Activated CD8-positive, alpha-beta T cell treated with anti-CD3 and anti-CD28 coated beads, Interleukin-2, amount 10 ng/mL, durations not matched to agents 7 days and 5 days (primary cell): ENCODE measurements at places on chromosomes 7 and 10.
A peak's percentile ranks its signal among the peaks of the same experiment; 100 is the strongest.

GRCh38 chr7:41097501-41097900 is 605.4 kb downstream of the INHBA start:
- no peaks in the 10 kb centered on the region for H3K27me3 ChIP-seq
- DNase-seq: no peak
- H3K27ac ChIP-seq: no peak overlapping the region
- H3K4me3 ChIP-seq: no peak overlapping the region
- H3K36me3 ChIP-seq: no peaks in the 10 kb centered on the region

DNA sequence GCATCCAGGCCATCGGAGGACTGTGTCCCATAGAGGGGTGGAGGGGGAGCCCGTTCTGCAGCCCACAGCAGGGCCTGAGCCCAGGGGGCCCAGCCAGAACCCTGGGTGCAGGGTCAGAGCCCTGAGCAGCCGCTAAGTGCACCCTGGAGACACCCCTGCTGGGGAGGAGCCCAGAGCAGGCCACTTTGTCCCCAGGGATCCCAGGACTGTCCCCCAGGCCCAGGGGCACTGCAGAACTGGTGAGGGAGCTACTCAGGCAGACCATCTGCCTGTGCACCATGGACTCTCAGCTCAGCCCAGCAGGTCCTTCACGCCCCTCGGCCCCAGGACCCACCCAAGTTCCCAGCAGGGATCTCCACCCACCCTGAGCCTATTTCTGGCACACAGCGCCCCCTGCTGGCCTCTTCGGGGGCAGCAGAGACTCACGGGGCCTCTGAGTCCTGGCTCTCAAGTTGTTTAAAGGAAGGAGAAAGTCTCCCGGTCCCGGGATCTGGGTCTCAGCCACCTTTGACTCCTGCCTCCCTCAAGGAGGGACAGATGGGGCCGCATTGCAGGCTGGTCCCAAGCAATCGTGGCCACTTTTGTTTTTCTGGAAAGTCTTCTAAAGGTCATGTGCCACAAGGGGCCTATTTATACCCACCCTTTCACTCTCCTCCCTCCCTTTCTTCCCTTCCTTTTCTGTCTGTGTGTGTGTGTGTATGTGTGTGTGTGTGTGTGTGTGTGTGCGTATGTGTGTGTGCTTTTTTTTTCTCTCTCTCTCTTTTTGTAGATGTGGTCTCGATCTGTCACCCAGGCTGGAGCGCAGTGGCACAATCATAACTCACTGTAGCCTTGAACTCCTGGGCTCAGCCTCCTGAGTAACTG is 90.3 kb downstream of the MYL10 start:
- no peaks in the 10 kb centered on the region for H3K36me3 ChIP-seq
- no peaks in the 10 kb centered on the region for H3K4me1 ChIP-seq
- no peak overlapping the region for H3K4me3 ChIP-seq
- peak; percentile 69 for DNase-seq

DNA sequence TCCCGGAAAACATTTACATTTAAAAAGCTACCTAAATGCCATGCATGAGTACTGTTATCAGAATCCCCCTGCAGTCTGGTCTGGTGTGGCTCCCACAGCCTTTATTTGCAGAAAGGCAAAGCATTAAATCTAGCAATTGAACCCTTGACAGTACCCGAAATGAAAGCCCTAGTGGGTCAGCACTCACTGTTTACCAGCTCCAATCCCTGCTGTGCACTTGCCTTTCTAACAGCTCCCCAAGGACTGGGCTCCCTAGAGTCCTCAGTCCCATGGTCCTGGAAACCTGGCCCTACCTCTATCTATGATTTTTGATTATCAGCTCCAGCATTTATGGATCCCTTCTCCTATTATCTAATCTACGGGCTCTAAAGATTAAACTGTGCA is 1.9 kb upstream of the MACC1 start:
- peaks cover 5% of the 10 kb centered on the region for H3K4me1 ChIP-seq
- no peaks in the 10 kb centered on the region for H3K36me3 ChIP-seq
- H3K27ac ChIP-seq: no peak overlapping the region
- no peak overlapping the region for H3K4me3 ChIP-seq

DNA sequence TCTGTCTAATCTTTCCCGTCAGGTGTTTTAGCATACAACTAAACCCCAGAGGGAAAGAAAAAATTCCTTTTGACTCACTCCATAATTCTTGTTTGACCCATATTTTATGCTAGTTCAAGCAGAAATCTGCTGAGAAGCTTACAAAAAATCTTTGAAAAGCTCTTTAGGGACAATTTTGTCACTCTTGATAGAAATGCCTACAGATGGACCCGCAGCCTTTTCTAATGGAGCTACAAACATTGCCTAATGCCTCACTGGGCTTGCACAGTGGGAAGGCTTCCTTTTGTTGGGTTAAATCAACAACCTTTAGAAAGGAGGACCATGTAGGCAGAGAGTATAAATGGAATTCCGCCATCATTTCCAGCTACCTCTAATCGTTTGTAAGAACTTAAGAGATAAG is 344.5 kb downstream of the PCLO start:
- H3K27me3 ChIP-seq: no peaks in the 10 kb centered on the region
- H3K27ac ChIP-seq: no peak overlapping the region
- no peak for DNase-seq
- H3K4me3 ChIP-seq: no peak overlapping the region
- H3K4me1 ChIP-seq: no peaks in the 10 kb centered on the region

- H3K36me3 ChIP-seq: no peaks in the 10 kb centered on the region
- H3K27ac ChIP-seq: no peak overlapping the region
- H3K27me3 ChIP-seq: no peaks in the 10 kb centered on the region
- no peaks in the 10 kb centered on the region for H3K4me1 ChIP-seq
- H3K4me3 ChIP-seq: no peak overlapping the region
- DNase-seq: no peak
Observed at GRCh38 chr10:12796401-12797160, 204.9 kb downstream of the CCDC3 start.

- H3K4me3 ChIP-seq: no peak overlapping the region
- H3K27me3 ChIP-seq: peaks cover 6% of the 10 kb centered on the region
- H3K36me3 ChIP-seq: no peaks in the 10 kb centered on the region
- H3K27ac ChIP-seq: no peak overlapping the region
- H3K4me1 ChIP-seq: peaks cover 2% of the 10 kb centered on the region
Observed at GRCh38 chr10:28632584-28632945, 44.8 kb upstream of the BAMBI start.

GRCh38 chr10:27820637-27821036 is 75.0 kb upstream of the MKX start:
- H3K36me3 ChIP-seq: no peaks in the 10 kb centered on the region
- H3K4me1 ChIP-seq: no peaks in the 10 kb centered on the region
- H3K27ac ChIP-seq: no peak overlapping the region
- peaks cover 4% of the 10 kb centered on the region for H3K27me3 ChIP-seq

- H3K27me3 ChIP-seq: peaks cover 3% of the 10 kb centered on the region
- no peaks in the 10 kb centered on the region for H3K36me3 ChIP-seq
- no peak for DNase-seq
- no peak overlapping the region for H3K4me3 ChIP-seq
Observed at GRCh38 chr7:91771921-91772815, 108.3 kb downstream of the MTERF1 start.

- H3K27me3 ChIP-seq: no peaks in the 10 kb centered on the region
- no peak for DNase-seq
- no peak overlapping the region for H3K27ac ChIP-seq
- H3K4me3 ChIP-seq: no peak overlapping the region
Observed at GRCh38 chr10:101618871-101619270, 30.8 kb downstream of the DPCD start.

- H3K27me3 ChIP-seq: no peaks in the 10 kb centered on the region
- peaks cover 32% of the 10 kb centered on the region for H3K36me3 ChIP-seq
- no peak overlapping the region for H3K4me3 ChIP-seq
- peaks cover 67% of the 10 kb centered on the region for H3K4me1 ChIP-seq
Observed at GRCh38 chr10:69329721-69330178, 51.5 kb downstream of the HK1 start.

- no peak overlapping the region for H3K27ac ChIP-seq
- no peak for DNase-seq
- H3K4me1 ChIP-seq: no peaks in the 10 kb centered on the region
- H3K27me3 ChIP-seq: no peaks in the 10 kb centered on the region
Observed at GRCh38 chr7:149809215-149809614, 29.0 kb upstream of the ZNF862 start.

DNA sequence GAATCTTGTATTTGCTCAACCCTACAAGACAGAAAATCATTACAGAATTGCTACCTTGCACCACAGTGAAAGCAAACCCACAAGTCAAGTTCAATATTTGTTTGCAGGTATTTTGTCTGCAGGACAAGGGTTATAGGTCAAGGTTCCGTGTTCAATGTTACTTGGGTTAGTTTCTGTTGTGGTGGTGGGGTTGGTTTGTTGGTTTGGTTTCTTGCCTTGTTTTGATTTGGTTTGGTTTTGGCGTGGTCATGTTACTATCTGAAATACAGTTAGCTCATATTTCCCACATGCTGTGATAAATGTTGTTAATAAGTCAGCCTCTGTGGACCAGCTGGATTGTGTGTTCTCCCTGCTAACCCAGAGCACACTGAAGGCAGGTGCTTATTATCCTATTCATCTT is 75.6 kb upstream of the INSIG1 start:
- peaks cover 9% of the 10 kb centered on the region for H3K27me3 ChIP-seq
- peaks cover 5% of the 10 kb centered on the region for H3K4me1 ChIP-seq
- H3K36me3 ChIP-seq: no peaks in the 10 kb centered on the region

- H3K36me3 ChIP-seq: no peaks in the 10 kb centered on the region
- H3K27me3 ChIP-seq: peaks cover 43% of the 10 kb centered on the region
- H3K27ac ChIP-seq: no peak overlapping the region
- no peak overlapping the region for H3K4me3 ChIP-seq
- DNase-seq: no peak
Observed at GRCh38 chr7:124033095-124033806, 384 bp upstream of the TMEM229A start.

DNA sequence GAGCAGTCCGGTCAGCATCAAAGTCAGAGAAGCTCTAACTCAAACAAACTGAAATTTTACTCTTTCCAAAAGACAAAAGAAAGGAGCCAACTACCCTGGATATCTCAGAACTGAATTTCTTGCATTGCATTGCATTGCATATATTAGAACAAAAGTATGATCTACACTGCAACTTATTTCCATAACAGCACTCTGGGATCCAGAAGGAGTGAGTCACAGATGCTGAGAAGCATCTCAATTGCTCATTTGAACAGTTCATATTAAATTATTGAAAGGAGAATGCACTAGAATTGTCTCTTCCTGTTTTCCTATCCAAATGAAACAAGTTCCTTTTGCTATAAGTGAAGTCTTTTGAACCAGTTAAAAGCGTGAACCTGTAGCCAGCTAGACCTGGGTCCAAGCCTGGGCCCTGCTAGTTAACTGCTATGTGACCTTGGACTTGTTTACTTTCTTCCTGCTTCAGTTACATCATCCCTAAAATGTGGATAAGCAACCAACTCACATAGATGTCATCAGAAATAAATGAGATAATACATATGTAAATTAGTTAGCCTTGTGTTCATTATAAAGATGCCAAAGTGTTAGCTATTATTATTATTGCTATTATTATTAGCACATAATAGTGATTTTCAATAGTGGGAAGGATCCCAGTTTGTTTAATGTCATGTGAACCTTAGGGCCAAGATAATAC is 184.1 kb downstream of the CREB5 start:
- H3K27ac ChIP-seq: no peak overlapping the region
- no peak overlapping the region for H3K4me3 ChIP-seq
- peaks cover 10% of the 10 kb centered on the region for H3K27me3 ChIP-seq
- peaks cover 2% of the 10 kb centered on the region for H3K36me3 ChIP-seq
- H3K4me1 ChIP-seq: peaks cover 30% of the 10 kb centered on the region
- no peak for DNase-seq

GRCh38 chr7:27145165-27145913 is 1.9 kb upstream of the HOXA5 start:
- peaks cover 8% of the 10 kb centered on the region for H3K4me1 ChIP-seq
- no peak for DNase-seq
- H3K27me3 ChIP-seq: peaks cover 46% of the 10 kb centered on the region
- no peaks in the 10 kb centered on the region for H3K36me3 ChIP-seq

DNA sequence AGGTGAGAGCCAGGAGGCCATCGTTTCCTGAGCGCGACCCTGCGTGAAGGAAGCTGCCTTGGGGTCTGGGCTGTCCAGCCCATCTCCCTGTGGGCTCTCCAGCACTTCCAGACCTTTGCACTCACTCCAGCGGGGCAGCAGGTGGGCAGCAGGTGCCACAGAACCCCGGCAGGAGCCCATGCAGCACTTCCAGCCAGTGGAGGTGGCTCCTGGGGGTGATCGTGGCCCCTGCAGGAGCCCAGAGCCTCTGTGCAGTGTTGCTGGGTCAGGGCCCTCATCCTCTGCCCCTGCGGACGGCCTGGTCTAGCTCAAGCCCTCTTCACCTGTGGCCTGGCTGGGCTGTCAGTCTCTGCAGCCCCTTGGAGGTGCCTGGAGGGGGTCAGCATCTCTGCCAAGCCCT is 59.9 kb downstream of the PWWP2B start:
- H3K4me3 ChIP-seq: no peak overlapping the region
- no peak for DNase-seq
- H3K27ac ChIP-seq: no peak overlapping the region
- no peaks in the 10 kb centered on the region for H3K27me3 ChIP-seq
- H3K36me3 ChIP-seq: no peaks in the 10 kb centered on the region
- H3K4me1 ChIP-seq: peaks cover 13% of the 10 kb centered on the region

DNA sequence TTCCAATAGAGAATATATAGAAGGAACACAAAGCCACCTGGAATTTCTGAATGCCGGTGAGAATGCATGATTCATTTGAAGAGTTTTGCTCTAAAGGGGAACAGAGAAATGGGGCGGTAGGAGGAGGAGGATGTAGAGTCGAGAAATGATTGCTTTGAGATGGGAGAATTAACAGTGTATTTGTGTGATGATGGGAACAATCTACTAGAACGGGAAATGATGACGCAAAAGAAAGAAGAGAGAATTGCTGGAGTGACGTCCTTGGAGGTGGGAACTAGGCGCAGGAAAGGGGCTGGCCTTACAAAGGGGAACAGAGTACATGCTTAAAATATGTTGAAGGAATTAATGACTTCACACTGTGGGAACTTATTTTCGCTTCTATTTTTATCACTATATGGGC is 188.1 kb downstream of the SDHAF3 start:
- no peaks in the 10 kb centered on the region for H3K4me1 ChIP-seq
- no peak for DNase-seq
- no peaks in the 10 kb centered on the region for H3K27me3 ChIP-seq
- H3K27ac ChIP-seq: no peak overlapping the region
- no peaks in the 10 kb centered on the region for H3K36me3 ChIP-seq

DNA sequence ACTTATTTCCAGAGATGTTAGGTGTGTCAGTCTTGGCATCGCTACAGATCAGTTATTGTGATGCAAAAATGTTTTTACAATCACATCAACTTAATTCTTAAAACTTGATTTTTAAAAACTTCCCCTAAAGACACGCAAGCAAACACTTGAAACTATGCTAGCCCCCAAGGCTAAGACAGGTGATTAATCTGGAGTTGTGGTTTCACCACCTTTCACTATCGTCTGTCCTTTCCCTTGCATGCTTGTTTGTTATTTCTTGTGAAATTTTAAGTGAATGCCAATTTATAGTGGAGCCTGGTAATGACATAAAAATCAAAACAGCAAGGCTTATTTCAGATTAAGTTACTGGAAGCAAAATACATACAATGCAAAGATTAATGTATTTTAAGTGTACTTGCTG is 70.4 kb downstream of the SLC35B4 start:
- no peaks in the 10 kb centered on the region for H3K4me1 ChIP-seq
- H3K27ac ChIP-seq: no peak overlapping the region
- H3K4me3 ChIP-seq: no peak overlapping the region
- no peaks in the 10 kb centered on the region for H3K36me3 ChIP-seq
- peaks cover 2% of the 10 kb centered on the region for H3K27me3 ChIP-seq

- no peak overlapping the region for H3K27ac ChIP-seq
- no peaks in the 10 kb centered on the region for H3K4me1 ChIP-seq
- no peaks in the 10 kb centered on the region for H3K27me3 ChIP-seq
- no peaks in the 10 kb centered on the region for H3K36me3 ChIP-seq
- DNase-seq: no peak
- no peak overlapping the region for H3K4me3 ChIP-seq
Observed at GRCh38 chr7:39247576-39247975, 269.9 kb downstream of the POU6F2 start.
